ENCODE measurements at places on chromosomes 4 and X.

GRCh38 chrX:46788902-46789301, 30.0 kb upstream of the SLC9A7 start:
- no peak for DNase-seq

GRCh38 chrX:40671126-40671525, 23.8 kb upstream of the CXorf38 start:
- no peak for DNase-seq

DNA sequence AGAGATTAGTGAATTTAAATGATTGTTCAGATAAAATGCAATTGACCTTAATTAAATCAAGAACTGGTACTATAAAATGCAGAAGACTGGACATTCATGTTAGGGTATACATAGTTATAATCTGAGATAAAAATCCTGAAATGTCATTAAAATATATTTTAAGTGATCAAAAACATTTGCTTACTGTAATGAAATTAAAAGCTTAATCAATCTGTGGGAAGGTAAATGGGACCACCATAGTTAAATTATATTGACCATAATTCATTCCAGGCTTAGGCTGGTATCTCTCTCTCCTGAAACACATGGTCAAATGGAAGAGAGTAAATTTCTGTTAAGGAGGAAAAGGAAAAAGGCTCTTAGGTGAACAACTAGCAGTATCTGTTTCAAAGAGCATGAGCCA, 474.4 kb downstream of the C4orf33 start:
- no peak for DNase-seq

DNA sequence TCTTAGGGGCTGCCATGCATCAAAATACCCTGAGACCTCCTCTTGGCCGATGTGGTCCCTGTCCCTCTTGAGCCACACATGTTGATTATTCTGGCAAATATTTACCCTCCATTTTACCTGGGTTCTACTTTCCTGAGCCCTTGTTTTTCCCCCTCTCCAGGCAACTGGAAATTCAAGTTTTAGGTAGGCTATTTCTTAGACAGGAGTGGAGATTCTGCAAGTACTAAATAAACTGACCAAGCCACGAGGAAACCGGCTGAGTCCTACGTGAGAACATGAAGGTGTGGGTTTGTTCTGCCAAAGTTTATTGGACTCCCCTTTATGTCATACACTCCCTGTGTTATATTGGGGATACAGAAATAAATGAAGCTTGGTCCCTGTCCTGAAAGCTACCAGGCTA, 88.1 kb downstream of the RTL5 start:
- no peak for DNase-seq

DNA sequence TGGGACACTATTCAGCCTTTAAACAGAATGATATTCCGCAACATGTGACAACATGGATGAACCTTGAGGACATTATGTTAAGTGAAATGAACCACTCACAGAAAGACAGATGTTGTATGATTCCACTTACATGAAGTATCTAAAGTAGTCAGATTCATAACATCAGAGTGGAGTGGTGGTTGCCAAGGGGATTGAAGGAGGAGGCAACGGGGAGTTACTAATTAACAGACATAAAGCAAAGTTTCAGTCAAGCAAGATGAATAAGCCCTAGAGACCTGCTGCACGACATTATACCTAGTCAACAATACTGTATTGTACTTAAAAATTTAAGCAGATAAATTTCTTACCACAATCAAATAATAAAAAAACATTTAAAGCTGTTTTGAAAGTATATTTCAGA, 105.0 kb upstream of the NR0B1 start:
- no peak for DNase-seq

GRCh38 chr4:140057701-140058100, 96.3 kb downstream of the MAML3 start:
- no peak for DNase-seq

DNA sequence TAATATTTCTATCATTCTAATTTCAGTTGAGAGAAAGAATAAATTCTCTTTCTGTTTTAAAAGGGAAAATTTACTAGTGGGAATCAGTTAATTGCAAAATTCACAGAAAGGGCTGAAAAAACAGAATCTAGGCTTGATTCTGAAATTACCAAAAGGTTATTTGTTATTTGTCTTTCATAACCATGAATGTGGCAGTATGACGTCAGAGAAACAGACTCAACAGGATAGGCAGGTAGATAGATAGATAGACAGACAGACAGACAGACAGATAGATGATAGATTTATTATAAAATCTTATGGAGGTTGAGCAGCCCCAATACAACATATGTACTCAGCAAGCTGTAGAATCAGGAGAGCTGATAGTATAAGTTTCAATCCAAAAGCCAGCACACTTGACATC, 311.0 kb downstream of the ADAM29 start:
- no peak for DNase-seq

DNA sequence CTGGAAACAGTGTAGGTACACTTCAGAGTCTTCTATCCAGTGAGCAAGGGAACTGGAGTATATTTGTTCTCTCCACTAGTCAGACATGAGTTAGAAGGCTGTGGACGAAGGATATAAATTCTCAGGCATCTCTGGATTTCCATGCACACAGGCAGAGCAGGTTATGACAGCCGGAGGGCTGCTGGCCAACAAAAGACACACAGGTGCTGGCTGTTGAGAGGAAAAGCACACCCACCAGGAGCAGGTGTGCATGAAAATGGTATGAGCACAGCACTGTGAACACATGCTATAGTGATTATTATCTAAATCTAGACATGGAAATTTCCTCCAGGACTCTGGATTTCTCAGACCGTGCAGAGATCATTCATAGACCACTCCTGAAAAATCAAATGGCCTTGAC, 444.7 kb upstream of the RPS6KA3 start:
- no peak for DNase-seq

DNA sequence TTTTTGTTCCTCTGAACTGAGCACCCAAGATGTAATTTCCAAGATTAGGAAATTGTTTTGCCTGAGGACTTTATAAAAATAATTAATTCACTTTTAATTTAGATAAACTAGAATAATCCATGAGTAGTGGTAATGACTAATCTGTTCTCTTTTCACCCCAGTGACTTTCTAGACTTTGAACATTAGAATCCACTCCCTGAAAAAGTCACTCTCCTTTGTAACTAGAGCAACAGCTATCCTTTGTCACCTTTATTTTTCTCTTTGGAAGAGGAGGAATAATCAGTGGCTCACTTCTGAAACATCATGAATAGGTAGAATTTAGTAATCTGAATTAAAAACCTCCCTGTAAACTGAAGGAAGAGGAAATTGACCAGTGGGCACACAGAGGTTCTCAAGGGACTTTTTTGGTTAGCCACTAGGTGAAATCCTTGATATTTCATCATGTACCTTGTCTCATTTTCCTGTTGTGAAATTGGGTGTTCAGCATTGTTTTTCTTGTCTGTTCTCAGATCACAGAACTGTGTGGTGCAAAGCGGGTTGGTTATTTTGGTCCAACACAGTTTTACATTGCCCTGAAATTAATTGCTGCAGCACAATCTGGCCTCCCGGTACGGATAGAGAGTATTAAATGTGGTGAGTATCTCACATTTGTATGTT, 59.4 kb downstream of the REPS2 start:
- no peak for DNase-seq

DNA sequence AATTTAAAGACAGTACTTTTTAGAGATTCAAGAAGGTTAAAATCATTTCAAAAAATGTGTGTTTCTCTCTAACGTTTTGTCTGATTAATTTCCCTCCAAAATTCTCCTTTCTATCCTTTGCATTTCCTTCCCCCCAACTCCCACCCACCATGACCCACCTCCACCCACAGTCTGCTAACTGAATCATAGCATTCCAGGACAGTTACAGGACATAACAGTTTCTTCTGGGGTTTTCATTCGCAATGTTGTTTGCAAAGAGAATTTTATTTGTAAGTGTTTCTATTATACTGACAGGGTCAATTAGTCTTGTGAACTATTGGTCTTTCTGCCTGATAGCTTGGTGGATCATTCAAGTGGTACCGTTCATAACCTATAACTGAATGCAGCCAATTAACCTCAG, 53.7 kb downstream of the ANAPC10 start:
- no peak for DNase-seq

DNA sequence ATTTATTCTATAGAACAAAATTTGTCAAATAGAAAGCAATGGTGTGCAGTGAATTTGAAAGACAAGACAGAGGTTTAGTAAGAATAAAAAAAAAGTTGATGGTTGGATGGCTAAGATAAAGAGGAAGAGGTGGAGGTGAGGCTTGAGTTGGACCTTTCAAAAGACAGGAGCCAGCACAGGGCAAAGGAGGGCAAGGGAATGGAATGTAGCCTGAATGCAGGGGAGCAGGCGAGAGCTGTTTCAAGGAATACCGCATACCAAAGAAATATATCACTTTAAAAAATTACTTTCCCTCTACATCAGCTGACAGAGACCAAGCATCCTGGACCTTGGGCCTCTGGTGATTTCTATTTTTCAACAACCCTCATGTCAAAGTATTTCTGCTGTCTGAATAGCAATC, 38.0 kb upstream of the CXXC4 start:
- DNase-seq: no peak

- peak; percentile 10 for DNase-seq
Observed at GRCh38 chrX:21972721-21973120, 32.2 kb downstream of the SMS start.

- no peak for DNase-seq
Observed at GRCh38 chrX:49071877-49072711, 1.7 kb downstream of the PRAF2 start.

DNA sequence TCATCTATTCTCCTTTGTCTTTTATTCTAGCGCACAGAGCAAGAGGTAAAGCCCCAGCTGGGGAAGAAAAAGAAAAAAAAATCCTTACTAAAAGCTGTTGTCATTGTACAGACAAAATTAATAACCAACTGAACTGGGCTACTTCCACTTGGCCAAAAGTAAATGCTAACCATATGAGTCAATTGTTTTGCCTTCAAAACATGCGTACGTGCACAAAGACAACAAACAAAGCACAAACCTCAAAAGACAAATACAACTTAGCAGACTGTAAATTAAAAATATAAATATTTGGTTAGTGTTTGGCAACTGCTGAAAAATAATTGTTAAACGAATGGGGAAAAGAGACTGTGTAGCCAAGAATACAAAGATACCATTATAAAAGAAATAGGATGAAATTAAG, 5.9 kb downstream of the EDA2R start:
- DNase-seq: no peak

- DNase-seq: no peak
Observed at GRCh38 chr4:158496030-158496741, 25.5 kb upstream of the RXFP1 start.

- no peak for DNase-seq
Observed at GRCh38 chr4:111773858-111774257, 371.4 kb upstream of the FAM241A start.

GRCh38 chrX:19756597-19757131, 130.7 kb downstream of the SH3KBP1 start:
- DNase-seq: no peak

GRCh38 chr4:120704538-120704937, 218.0 kb downstream of the PRDM5 start:
- no peak for DNase-seq

GRCh38 chrX:85501349-85501748, 121.9 kb upstream of the POF1B start:
- no peak for DNase-seq

DNA sequence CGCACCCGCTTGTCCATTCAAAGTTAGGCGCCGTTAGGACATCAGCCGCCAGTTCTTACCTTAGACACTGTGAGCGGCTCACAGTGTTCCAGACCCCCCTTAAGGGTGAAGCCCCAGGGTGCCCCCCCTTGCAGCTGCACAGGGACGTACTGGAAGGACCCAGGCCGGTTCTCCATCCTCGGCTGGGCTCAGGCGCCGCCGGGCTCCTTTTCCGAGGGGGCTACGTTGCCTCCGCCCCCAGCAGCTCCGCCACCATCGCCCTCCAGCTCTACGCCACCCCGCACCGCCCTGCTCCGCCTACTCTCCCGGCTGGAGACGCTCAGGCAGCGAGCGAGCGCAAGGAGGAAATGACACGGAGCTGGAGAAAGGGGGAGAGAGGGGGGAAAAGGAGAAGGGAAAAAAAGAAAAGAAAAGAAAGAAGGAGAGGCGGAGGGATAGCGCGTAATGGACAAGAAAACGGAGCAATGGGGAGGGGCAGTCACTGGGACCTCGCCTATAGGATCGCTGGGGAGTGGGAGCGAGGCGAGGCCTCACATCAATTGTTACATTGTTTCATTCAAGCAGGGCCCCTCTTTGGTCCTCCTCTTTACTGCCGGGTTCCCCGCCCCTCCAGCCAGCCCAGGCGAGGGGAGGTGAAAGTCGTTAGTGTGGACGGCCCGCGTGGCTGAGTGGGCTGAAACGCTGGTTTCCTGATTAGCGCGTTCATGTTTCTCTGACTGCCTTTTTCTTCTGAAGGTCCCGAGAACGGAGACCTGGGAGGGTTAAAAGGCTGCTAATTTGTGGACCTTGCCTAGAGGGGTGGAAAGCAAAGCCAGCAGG, at the start of gene SHROOM4:
SHROOM4 (minus strand) TSS at position 352 of the 819 bp plus-strand sequence; CDS start at position 176, 176 bp downstream.
- no peak for DNase-seq

DNA sequence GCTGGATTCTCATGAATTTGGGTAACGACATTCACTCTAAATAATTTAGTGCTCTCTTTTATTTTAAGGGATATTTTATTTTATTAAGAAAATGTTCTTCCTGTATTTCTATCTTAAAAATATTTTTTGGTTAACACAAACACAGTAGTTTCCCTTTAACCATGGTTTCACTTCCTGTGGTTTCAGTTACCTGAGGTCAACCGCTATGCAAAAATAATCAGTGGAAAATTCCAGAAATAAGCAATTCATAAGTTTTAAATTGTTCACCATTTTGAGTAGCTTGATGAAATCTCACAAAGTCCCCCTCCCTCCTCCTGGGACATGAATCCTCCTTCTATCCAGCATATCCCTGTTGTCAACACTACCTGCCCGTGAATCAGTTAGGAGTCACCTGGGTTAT, 71.4 kb downstream of the GBA3 start:
- no peak for DNase-seq

Data from stimulated activated CD8-positive, alpha-beta memory T cell treated with anti-CD3 and anti-CD28 coated beads, Interleukin-15, amount 100 ng/mL, for 4 hours (primary cell).